ENCODE measurements at places on chromosomes 5 and 9. TPM values are rescaled to one million over a fixed set of nuclear protein-coding genes. Genes with fewer than 3 reads are reported as not detected.

GRCh38 chr5:152106571-152106970 lies 181.9 kb upstream of the GLRA1 start:
- no peaks in the 10 kb centered on the region for H3K36me3 ChIP-seq
- H3K27me3 ChIP-seq = no peaks in the 10 kb centered on the region
- H3K27ac ChIP-seq = no peak overlapping the region
- H3K4me3 ChIP-seq = no peak overlapping the region
- no peaks in the 10 kb centered on the region for H3K4me1 ChIP-seq

DNA sequence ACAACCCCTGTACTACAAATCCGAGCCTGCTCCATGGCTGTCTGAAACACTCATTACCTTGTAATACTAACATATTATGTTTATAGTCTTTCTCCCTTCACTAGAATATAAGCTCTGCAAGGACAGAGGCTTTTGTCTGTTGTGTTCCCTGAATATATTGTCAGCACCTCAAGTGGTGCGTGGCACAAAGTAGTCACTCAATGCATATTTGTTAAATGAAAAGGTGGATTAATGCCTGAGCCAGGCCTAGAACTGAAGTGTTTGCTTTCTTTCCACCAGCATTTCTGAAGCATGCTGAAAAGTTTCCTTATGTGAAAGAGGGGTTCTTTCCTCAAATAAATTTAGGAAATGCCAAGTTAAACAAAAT lies 36.3 kb downstream of the ELL2 start:
- H3K4me1 ChIP-seq = peaks cover 19% of the 10 kb centered on the region
- H3K27me3 ChIP-seq = no peaks in the 10 kb centered on the region
- no peak overlapping the region for H3K4me3 ChIP-seq
- no peaks in the 10 kb centered on the region for H3K36me3 ChIP-seq
- H3K27ac ChIP-seq = no peak overlapping the region

GRCh38 chr5:151015974-151016587 lies 4.3 kb upstream of the GPX3 start:
- DNase-seq = no peak
- H3K27ac ChIP-seq = peak overlapping the region; percentile 50

The PDE6A gene
- 0.15 TPM for polyA plus RNA-seq

The FOXD4L4 gene
- polyA plus RNA-seq = 0.11 TPM

The GOLGA1 gene
- 18.8 TPM for polyA plus RNA-seq

GRCh38 chr5:82405618-82406204 lies 127.6 kb upstream of the RPS23 start:
- no peaks in the 10 kb centered on the region for H3K27me3 ChIP-seq
- H3K27ac ChIP-seq = peak overlapping the region; percentile 51
- no peaks in the 10 kb centered on the region for H3K4me1 ChIP-seq
- H3K36me3 ChIP-seq = no peaks in the 10 kb centered on the region

DNA sequence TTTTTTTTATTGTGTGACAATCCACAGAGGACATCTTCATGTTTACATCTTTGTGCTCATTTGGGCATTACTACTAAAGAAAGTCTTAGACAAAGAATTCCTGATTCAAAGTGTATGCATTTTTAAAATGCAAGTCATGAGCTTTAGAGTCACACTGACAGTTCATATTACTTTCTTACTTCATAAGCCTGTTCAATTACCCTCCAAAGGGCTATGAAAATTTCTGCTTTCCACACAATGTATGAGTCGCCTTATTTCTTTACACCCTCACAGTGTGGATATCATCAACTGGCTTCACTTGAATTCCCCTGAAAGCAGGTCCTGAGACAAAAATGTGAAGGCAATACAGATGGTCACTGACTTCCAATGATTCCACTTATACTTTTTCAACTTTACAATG lies 280.4 kb upstream of the PTGER4 start:
- no peak overlapping the region for H3K4me3 ChIP-seq
- no peak for DNase-seq
- no peaks in the 10 kb centered on the region for H3K36me3 ChIP-seq
- no peak overlapping the region for H3K27ac ChIP-seq

The GLRA1 gene
- polyA plus RNA-seq = not detected

- H3K4me3 ChIP-seq = peak overlapping the region; percentile 92
- H3K27ac ChIP-seq = no peak overlapping the region
- no peak for DNase-seq
- peaks cover 46% of the 10 kb centered on the region for H3K36me3 ChIP-seq
These were observed 1.7 kb downstream of the INPP5E start for GRCh38 chr9:136437839-136438547.

DNA sequence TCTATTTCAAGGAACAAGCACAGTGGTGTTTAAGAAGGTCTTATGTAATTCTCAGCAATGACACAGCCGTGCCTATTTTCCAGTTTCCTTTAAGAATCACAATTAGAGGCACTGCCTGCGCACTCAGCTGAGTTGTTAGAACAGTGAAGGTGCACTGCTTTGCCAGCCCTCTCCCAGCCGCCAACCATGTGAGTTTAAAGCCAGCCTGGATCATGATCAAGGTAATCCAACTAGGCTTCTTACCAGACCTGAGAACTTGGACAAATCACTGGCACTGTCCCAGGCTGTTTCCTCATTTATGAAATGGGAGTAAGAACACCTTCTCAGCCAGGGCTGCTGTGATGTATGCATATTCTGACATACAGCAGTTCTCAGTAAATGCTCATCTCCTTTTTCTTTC lies 99.6 kb downstream of the ASTN2 start:
- H3K4me3 ChIP-seq = no peak overlapping the region
- H3K27ac ChIP-seq = no peak overlapping the region
- H3K27me3 ChIP-seq = no peaks in the 10 kb centered on the region
- no peak for DNase-seq
- H3K36me3 ChIP-seq = no peaks in the 10 kb centered on the region
- no peaks in the 10 kb centered on the region for H3K4me1 ChIP-seq

Data from left lung (tissue), 14 donors.